Suppressor macrophage treated with lipopolysaccharide for 4 hours (primary cell): ENCODE measurements at places on chromosomes 13 and 19.
A peak's percentile ranks its signal among the peaks of the same experiment; 100 is the strongest.

DNA sequence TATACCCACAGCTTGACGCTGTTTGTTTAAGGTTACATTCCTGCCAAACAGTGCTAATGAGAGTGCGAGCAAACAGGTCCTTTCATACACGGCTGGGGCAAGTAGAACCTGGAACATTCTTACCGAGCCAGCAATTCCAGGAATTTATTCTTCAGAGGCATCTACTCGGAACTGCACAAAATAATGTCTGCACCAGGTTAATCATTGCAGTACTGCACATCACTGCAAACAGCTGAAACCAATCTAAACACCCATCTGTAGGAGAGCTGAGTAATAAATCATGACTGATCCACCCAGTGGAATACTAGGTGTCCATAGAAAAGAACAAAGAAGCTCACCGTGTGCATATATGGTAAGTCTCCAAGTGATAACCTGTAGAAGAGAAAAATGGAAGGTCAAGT, 1.2 kb upstream of the ZNF579 start:
- no peak for DNase-seq

DNA sequence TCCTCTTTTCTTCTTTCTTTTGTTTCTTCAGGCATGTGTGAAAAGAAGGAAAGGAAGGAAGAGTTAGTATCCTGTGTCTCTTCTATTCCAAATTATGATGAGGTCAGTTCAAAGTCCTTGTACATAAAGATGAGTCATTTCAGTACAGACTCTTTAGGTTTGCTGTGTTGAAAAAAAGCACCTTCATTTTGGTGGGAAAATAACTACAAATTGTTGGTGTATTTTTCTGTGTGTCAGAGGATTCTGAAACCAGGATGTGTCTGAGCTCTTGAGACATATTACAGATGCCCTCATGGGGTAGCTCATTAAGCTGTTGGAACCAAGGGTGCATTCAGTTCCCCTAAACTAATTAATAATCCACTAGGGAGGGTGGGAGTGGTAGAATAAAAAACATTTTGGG, 5.8 kb upstream of the HSPH1 start:
- DNase-seq, result no peak

- DNase-seq, result peak; percentile 78
Measured at GRCh38 chr19:40466219-40466984, 399 bp upstream of the SPTBN4 start.

DNA sequence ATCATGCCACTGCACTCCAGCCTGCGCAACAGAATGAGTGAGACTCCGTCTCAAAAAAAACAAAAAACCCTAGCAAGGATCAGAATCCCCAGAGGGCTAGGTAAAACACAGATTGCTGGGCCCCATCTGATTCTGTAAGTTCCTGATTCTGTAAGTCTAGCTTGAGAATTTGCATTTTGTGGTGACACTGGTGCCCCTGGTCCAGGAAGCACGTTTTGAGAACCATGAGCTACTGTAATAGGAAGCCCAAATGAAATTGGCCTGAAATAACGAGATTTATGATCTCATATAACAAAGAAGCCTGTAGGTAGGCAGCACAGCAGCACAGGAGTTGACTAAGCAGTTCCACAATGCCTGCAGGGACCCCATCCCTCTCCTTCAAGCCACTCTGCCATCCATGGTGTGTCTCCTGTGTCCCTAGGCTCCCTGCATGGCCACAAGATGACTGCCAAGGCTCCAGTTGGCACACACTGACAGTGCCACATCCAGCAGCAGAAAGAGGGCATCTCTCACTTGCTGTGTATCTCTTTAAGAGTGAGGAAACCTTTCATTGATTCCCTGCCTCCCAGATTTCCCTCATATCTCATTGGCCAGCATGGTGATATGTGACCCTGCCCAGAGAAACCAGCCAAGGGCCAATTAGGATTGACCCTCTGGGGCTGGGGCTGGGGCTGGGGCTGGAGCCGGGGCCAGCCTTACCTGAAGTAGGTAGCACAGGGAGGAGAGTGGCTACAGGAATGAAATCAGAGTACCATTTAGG, 21.7 kb downstream of the SIPA1L3 start:
- peak; percentile 25 for DNase-seq

DNA sequence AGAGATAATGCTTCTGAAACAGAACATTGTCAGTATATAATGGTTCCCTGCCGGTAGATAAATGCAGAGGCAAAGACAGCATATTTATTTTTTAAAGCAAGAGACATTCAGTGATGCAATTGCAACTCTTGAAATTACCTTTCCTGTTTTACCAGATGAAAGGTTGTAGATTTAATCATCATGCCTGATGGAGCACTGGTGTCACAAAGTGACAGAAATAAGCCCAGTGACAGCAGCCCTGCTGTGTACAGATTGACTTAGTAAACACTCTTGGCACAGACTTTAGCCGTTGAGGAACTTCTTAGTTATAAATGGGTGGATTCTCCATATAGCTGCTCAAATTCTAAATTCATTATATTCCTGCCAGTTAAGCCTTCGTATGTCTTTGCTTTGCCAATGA, 172.5 kb downstream of the ITGBL1 start:
- no peak for DNase-seq

DNA sequence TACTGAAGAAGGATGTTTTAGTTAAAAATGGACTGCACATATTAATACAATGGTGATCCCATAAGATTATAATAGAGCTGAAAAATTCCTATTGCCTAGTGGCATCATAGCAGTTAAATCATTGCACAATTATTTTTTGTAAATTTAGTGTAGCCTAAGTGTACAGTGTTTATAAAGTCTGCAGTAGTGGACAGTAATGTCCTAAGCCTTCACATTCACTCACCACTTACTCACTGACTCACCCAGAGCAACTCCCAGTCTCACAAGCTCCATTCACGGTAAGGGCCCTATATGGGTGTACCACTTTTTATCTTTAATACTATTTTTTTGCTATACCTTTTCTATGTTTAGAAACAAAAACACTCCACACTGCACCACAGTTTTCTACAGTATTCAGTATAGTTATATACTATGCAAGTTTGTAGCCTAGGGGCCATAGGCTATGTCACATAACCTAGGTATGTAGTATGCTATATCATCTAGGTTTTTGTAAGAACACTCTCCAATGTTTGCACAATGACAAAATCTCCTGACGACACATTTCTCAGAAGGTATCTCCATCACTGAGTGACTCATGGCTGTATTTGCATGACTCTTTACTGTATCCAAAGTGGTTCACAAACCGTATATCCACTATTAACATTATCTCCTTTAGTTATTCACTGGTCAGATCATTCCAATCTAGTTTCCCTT, 536.0 kb downstream of the KLF12 start:
- no peak for DNase-seq

DNA sequence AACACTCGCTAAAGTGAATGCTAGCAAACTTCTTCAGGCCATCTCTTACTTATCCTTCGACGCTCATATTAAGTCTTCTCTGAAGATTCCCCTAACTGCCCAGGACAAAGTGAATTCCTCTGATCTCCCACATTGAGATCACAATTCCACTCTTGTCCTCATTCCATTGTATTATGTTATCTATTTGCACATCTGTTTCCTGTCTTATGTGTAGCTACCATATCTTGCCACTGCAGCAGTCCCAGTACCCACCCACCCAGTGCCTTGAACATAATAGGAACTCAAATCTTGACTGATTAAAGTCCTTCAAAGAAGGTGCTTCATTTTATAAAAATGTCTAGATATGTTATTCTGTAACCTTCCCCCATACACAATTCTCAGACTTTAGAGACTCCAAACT, 702.3 kb downstream of the DIAPH3 start:
- DNase-seq, result no peak
